ENCODE measurements at places on chromosomes 1 and 21.

DNA sequence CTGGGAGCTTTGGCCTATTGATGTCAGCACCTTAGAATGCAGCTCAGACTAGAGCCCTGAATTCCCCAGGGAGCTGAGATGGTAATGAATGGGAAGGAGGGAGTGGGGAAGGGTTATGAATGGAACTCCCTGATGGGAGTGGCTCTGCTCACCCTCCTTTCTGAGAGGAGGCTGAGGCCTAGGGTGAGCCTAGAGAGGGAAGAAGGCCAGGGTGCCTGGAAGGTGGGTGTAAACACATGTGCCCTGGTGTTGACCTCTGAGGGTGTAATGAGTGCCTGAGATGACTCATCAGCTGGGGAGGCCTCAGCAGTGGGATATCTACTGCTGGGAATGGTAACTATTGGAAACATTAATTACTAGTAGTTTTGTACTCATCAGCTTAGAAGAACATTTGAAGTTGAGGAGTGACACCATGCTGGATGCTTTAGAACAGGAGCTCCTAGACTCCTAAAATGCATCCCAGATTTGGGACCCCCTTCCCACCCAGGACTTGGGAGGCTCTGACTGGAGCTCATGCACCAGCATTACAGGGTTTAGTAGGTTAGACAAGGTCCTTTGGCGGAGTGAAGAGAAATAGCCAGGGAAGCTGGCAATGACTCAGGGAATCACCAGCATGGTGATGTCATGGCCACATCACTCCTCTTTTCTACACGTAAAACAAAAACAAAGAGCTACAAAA lies 16.0 kb upstream of the PIGV start:
- DNase-seq = peak; percentile 98

- DNase-seq = peak; percentile 86
Measured at GRCh38 chr21:32819694-32820093, 48.1 kb upstream of the PAXBP1 start.

DNA sequence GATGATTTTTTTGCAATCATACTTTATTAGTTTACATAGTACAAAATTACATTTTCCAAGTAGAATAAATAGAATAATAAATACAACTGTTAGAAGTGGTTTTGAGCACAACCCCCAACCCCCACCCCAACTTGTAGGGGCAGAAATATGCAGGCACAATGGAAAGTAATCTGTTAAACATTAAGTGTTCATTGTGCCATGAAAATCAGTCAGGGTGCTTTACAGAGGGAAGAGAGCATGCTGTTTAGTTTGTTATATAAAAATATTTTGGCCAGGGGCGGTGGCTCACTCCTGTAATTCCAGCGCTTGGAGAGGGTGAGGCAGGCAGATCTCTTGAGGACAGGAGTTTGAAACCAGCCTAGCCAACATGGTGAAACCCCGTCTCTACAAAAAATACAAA lies 2.6 kb downstream of the OR10T2 start:
- DNase-seq = no peak

DNA sequence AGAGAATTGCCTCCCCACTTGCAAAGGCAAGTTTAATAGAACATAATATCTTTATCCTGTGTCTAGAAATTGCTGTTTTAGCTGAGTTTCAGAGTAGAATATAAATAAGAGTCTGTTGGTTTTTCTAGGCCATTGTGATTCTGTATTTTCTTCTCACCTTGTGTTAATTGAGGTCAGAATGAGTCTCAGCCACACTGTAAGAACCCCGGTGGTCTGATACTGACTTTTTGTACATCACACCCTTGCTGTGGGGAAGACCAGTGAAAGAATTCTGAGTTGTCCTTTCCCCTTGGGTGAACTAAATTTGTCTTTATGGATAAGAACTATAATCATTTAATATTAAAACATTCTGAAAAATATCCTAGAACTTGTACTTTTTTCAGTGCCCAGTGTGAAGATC lies 6.8 kb downstream of the HIPK1 start:
- no peak for DNase-seq

DNA sequence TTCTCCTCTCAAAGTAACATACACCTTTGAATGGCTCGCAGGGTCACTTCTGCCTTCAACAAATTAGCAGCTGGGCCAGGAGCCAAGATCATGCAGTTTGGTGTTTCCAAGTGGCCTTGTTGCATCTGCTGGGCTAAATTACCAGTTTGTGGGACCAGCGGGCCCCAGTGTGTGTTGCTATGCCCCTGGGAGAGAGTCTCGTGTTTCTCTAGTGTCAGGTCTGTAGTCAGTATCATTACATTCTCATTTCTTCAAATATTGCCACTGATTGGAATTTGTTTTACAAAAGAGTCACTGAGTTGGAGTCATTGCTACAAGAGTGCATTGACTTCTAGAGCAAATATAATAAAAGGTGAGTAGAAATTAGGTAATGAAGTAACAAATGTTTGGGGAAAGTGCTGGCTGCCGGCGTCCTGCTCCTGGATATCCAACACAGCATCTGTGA lies 35.5 kb downstream of the RHOU start:
- DNase-seq = no peak

DNA sequence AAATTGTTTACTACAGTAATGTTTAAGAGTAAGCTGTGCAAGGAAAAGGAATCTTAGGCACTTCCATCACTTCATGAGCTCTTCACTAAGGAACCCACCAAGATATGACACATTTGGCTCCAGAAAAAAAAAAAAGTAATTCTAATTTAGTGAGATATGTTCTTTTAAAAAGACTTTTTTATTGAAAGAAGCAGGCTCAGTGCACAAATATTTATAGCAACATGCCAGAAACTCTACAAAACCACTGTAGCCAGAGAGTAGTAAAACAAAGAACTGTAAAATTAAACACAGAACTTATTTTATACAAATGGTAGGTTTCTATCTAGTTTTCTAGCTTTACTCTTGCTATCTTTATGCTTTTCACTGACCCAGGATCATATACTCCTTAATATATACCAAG lies 434.6 kb upstream of the ADGRL2 start:
- no peak for DNase-seq

DNA sequence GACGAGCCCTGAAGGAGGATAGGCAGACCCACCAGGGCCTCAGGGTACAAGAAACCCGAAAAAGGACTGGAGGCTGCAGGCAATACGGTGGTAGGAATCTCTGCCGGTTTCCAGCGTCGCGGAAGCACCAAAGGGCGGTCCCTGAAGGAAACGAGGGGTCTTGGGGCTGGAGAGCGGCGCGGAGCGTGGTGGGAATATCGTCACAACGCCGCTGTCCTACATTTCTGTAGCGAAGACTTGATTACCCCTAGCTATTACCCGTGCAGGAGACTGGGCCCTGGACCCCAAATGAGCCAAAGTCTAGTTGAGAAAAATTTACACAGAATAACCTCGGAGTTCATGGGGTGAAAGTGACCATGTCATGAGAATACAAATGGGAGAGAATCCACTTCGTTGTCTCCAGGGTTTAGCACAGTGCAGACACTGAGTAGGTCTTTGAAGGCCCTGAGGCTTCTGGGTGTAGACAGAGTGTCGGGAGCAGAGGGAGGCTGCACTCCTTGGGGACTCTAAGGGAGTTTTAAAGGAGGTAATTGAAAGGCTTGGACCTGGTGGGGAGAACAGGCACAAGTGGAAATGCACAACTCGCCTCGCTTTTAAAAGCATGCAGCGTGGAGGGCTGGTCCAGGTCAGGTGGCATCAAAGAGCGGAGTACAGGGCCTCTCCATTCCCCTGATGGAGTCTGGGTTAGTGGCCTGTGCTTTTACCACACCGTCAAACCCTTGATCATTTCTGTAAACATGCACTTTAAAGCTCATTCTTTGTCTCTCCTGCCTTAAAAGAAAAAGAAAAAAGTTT lies 1.5 kb downstream of the ATP1A1 start:
- DNase-seq = no peak

GRCh38 chr1:61486783-61487536 lies 238.0 kb downstream of the TM2D1 start:
- DNase-seq = no peak

- peak; percentile 33 for DNase-seq
Measured at GRCh38 chr1:41380979-41381691, 19.9 kb downstream of the FOXO6 start.

DNA sequence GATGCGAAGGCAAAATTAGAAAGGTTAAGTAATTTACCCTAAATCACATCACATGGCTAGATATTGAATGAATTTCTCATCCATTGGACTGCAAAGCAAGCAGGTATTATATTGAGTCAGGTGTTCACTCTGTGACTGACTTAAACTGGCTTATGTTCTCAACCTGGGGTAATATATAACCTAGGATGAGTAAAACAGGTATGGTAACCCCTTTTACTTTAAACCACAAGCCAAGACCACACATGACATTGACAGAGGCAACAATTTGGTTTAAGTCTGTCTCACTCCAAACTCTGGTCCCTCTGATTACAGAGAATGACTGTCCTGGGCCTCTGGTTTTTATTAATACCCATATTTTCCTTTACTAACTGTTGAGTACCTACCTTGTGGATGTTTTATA lies 33.3 kb downstream of the MAEL start:
- DNase-seq = no peak

Measured in MG63 (cell line).